ENCODE measurements at places on chromosomes 5 and 9.

- H3K4me1 ChIP-seq = peaks cover 16% of the 10 kb centered on the region
- H3K36me3 ChIP-seq = peaks cover 9% of the 10 kb centered on the region
- no peak overlapping the region for H3K4me3 ChIP-seq
- H3K27me3 ChIP-seq = no peaks in the 10 kb centered on the region
- DNase-seq = no peak
Observed at GRCh38 chr5:111134087-111134486, 41.9 kb downstream of the WDR36 start.

DNA sequence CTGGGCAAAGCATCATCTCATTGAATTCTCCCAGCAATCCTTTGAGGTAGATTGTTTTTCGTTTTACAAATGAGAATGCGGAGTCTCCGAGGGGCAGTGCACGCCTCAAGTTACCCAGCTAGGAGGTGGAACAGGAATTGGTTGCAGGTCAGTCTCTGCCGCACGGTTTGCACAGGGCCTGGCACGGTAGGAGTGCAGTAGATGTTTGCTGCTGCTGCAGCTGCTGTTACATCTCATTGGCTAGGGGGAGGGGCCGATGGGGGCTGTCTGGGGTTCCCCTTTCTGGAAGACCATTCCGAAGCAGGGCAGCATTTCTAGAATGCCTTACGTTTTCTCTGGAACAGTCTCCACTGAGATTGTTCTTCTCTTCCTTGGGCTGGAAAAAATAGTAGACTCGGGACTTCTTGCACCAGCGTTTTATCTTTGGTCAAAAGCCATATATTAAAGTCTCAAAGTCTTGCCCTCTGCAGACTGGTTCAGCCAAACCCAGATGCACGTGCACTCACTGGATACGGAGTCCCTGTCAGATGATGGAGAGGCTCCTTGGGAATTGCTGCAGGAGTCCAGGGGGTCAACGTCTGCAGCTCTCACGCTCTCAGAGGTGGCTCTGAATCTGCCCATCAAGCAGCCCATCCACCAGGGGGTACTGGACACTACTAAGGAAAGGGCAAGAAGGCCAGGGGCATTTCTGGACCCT is 1.2 kb downstream of the USP20 start:
- H3K4me1 ChIP-seq = peaks cover 68% of the 10 kb centered on the region
- H3K36me3 ChIP-seq = peaks cover 69% of the 10 kb centered on the region
- H3K27me3 ChIP-seq = no peaks in the 10 kb centered on the region
- peak overlapping the region; percentile 94 for H3K27ac ChIP-seq

DNA sequence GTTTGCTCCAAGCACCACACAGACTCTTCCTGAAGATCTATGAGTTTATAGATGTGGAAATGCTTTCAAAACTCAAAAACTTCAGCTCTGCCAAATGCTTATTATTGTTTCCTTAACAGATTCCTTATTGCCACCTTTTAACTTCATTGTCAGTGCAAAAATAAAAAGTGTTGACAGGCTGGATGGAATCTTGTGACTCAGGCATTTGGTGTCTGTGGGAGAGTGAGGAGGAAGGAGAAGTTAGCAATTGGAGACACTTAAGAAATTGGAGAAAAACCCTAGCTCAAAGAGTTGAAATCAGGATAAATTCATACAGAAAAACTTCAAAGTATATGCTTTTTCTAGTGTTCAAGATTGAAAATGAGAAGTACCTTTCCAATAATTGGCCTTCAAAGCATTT is 140.6 kb upstream of the PUM3 start:
- H3K4me1 ChIP-seq = no peaks in the 10 kb centered on the region
- H3K36me3 ChIP-seq = no peaks in the 10 kb centered on the region
- DNase-seq = no peak
- H3K27me3 ChIP-seq = peaks cover 27% of the 10 kb centered on the region
- no peak overlapping the region for H3K4me3 ChIP-seq

DNA sequence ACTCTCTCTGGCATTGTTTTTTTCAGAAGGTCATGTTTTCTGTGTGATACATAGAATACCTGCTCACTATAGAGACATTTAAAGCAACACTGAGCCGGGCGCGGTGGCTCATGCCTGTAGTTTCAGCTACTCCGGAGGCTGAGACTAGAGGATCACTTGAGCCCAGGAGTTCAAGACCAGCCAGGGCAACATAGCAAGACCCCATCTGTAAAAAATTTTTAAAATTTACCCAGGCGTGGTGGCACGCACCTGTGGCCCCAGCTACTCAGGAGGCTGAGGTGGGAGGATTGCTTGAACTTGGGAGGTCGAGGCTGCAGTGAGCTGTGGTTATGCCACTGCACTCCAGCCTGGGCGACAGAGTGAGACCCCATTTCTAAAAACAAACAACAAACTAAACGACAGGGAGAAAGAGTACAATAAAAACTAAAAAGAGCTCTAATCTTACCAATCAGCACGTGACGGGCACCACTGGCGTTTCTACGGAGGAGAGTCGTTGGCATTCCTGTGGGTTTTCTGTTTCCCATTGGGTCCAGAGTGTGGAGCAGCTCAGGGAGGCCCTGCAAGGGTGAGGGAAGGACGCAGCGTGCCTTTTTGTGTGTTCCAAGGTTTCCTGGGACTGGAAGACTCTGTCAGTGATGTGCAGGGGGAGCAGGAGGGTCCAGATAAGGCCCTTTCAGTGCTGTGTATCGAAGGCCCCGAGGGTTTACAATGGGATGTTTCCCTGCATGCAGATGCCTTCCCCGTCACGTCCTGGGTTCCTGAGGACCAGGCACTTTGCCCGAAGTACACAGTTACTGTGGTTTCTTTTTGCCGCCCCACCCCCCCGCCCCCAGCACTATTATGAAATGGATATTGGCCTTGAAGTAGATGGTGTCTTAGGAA is 7.2 kb upstream of the RNU6ATAC start:
- no peak overlapping the region for H3K27ac ChIP-seq
- DNase-seq = no peak
- no peaks in the 10 kb centered on the region for H3K4me1 ChIP-seq
- H3K4me3 ChIP-seq = no peak overlapping the region
- no peaks in the 10 kb centered on the region for H3K36me3 ChIP-seq

DNA sequence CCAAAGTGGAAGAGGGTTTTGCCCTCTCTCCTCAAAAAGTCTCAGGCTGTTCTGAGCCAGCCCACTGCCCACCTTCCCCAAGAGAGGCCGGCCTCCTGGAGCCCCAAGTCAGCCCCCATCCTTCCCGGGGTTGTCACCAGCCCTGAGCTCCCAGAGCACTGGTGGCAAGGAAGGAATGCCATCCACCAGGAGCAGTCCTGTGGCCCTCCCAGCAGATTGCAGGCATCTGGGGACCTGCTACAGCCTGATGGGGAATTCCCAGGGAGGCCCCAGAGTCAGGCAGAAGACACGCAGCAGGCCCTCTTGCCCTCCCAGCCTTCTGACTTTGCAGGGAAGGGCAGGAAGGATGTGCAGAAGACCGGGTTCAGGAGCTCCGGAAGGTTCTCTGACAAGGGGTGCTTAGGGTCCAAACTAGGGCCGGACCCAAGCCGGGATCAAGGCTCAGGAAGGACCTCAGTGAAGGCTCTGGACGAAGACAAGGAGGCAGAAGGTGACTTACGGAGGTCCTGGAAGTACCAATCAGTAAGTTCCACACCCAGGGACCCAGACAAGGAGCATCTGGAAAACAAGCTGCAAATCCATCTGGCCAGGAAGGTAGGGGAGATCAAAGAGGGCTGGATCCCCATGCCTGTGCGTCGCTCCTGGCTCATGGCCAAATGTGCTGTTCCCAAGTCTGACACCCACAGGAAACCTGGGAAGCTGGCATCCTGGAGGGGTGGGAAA is 3.7 kb downstream of the SPATA31E1 start:
- H3K4me1 ChIP-seq = no peaks in the 10 kb centered on the region
- no peak overlapping the region for H3K27ac ChIP-seq
- no peak overlapping the region for H3K4me3 ChIP-seq
- peaks cover 13% of the 10 kb centered on the region for H3K27me3 ChIP-seq

DNA sequence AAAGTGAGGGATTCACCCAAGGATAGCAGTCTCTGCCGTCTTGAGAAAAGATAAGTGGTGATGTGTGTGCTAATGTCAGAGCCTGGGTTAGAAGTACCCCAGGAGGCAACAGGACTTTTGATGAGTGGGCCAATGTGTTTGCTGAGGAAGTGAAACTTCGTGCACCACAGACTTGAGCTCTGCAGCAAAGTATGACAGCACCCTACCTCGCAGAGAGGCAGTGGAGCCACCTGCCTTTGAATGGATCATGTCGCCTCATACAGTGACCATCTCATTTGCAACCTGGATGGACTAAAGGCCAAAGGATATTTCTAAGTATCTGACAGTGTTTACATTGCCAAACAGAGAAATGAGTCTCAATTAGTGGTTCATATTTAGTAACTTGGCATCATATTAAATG is 593.9 kb upstream of the GRAMD2B start:
- no peaks in the 10 kb centered on the region for H3K36me3 ChIP-seq
- no peaks in the 10 kb centered on the region for H3K27me3 ChIP-seq
- H3K27ac ChIP-seq = no peak overlapping the region
- no peak overlapping the region for H3K4me3 ChIP-seq
- no peak for DNase-seq
- H3K4me1 ChIP-seq = no peaks in the 10 kb centered on the region

DNA sequence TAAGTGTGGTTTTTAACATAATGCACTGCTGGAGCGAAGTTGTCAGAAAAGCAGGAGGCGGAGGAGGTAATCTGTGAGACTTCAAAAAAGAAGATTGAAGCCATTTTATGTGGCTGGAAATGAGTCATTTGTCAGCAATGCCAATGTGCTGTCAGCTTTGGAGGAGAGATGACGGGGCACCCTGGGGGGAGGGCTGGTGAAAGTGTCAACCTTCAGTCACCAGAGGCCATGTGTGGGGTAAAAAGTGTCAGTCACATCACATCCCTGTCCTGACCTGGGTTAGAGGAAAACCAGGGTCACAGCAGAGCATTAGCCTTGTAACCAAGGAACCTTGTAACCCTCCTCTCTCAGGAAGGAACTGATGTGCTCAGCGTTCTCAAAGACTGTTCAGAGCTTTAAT is 59.1 kb downstream of the TLR4 start:
- H3K4me3 ChIP-seq = no peak overlapping the region
- peaks cover 15% of the 10 kb centered on the region for H3K27me3 ChIP-seq
- no peak for DNase-seq

- H3K27me3 ChIP-seq = no peaks in the 10 kb centered on the region
- peaks cover 6% of the 10 kb centered on the region for H3K36me3 ChIP-seq
Observed at GRCh38 chr9:136947955-136948510, 3.0 kb downstream of the C8G start.

DNA sequence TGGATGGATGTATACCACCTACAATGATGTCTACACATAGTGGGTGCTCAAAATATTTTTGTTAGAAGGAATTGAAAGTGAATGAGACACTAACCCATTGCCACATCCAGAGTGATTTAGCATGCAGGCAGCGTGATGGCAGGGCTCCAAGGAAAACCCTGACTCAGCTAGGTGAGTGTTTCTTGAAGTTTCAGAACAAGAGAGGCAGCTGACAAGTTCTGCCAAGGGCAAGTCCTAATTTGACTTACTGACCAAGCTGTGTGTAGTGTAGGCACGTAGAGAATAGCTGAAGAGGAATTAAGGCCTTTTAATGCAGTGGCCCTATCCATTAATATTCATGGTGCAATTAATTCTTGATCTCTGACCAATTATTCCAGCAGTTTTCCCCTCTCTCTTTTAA is 107.8 kb upstream of the ATP10B start:
- H3K4me3 ChIP-seq = no peak overlapping the region
- H3K27ac ChIP-seq = no peak overlapping the region
- no peaks in the 10 kb centered on the region for H3K4me1 ChIP-seq
- no peaks in the 10 kb centered on the region for H3K36me3 ChIP-seq
- H3K27me3 ChIP-seq = peaks cover 6% of the 10 kb centered on the region

- H3K27ac ChIP-seq = no peak overlapping the region
- no peak overlapping the region for H3K4me3 ChIP-seq
- no peaks in the 10 kb centered on the region for H3K36me3 ChIP-seq
Observed at GRCh38 chr9:88996046-88996920, 5.0 kb downstream of the S1PR3 start.

DNA sequence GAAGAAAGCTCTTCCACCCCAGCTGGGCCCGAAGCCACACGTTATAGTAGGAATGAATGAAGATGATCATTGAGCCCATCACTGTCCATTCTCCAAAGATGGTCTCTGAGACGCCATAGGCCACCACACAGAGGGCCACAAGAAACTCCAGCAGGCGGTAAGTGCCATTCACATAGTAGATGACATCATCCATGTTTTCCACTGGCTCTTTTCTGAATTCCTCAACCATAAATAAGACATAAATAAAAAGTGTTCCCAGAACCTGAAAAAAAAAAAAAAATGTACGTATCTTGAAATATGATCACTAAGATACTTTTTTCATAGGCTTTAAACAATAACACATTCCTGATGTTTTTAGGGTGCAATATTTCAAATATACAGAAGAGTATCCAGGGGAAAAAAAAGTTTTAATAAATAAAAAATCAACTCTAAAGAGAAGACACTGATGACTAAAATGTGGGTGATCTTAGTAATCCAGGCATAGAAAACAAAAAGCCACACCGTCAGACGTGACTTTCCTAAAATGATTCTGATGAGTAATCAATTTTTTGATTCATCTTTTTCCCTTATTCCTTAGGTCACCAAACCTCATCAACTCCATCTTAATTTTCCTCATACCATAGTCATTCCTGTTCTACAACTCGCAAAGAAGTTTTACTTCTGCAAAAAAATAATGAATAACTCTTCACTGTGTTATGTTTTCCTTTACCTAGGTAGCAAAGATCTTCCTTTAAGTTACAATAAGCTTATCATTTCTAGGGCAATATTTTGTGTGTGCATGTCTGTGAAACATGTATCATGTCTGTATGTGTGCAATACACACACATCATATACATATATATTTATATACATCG is 47.8 kb downstream of the RNF145 start:
- H3K27me3 ChIP-seq = no peaks in the 10 kb centered on the region
- peaks cover 77% of the 10 kb centered on the region for H3K36me3 ChIP-seq
- H3K4me3 ChIP-seq = no peak overlapping the region
- peak overlapping the region; percentile 93 for H3K27ac ChIP-seq

GRCh38 chr9:68509689-68510088 is 31.0 kb downstream of the TMEM252 start:
- no peaks in the 10 kb centered on the region for H3K4me1 ChIP-seq
- no peak overlapping the region for H3K27ac ChIP-seq
- no peak for DNase-seq
- peaks cover 6% of the 10 kb centered on the region for H3K27me3 ChIP-seq
- H3K36me3 ChIP-seq = no peaks in the 10 kb centered on the region

DNA sequence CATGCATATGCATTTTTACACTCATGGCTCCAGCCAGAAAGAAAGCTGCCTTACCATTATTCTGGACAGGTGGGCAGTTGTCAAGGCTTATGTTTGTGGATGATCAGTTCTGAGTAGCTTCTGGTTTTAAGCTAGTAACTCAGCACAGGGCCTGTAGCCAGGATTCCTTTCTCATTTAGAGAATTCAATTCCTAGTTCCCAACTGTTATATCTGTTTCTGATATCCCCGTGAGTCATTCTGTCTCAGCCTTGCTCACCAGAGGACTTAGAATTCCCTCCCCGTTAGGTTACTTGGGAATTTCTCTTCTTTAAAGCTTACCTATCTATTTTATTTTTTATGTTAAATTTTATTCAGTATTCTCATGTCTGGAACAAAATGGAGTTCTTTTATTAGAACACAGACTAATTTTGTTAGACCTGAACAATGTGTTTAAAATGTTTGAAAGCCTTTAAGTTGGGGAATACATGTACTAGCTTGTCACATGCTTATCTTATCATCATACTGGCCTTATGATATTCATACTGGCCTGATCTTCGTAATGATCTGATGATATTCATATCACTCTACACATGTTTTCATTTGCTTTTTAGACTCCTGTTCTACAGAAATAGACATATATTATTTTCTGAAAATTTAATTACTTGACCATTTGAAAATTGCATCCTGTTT is 47.1 kb downstream of the CAST start:
- H3K27ac ChIP-seq = no peak overlapping the region
- H3K4me3 ChIP-seq = no peak overlapping the region
- H3K27me3 ChIP-seq = no peaks in the 10 kb centered on the region
